ENCODE measurements at places on chromosomes 6 and 20.

GRCh38 chr6:109318328-109318876, 63.9 kb downstream of the CD164 start:
- no peak for DNase-seq

DNA sequence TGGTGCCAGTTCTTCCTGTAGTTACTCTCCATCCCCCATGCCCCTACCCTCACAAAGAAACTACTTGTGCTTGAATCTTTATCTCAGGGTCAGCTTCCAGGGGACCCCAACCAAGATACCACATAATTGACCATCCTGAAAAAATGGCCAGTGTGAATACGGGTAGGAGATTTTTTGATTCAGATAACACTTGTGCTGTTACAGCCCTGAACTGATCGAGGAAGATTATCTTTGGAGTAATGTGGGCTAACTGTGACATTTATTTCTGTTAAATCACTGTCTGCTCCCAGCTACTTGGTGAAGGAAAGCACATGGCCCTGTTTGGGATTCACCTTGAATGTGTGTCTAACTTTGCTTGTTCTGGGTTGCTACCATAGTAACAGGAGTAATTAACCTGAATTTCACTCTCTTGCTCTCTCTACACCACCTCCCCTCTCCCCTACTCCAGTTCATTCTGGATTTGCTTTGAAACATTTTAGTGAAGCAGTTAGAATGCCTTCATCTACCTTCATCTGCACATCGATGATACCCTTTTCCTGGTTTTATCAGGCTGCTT, 219.6 kb upstream of the CHD6 start:
- DNase-seq = no peak

GRCh38 chr20:49323622-49324238, 45.9 kb upstream of the ZNFX1 start:
- peak; percentile 72 for DNase-seq

- peak; percentile 37 for DNase-seq
Observed at GRCh38 chr6:44495036-44495901, 107.8 kb downstream of the CDC5L start.
